ENCODE measurements at places on chromosomes 11 and 22.

DNA sequence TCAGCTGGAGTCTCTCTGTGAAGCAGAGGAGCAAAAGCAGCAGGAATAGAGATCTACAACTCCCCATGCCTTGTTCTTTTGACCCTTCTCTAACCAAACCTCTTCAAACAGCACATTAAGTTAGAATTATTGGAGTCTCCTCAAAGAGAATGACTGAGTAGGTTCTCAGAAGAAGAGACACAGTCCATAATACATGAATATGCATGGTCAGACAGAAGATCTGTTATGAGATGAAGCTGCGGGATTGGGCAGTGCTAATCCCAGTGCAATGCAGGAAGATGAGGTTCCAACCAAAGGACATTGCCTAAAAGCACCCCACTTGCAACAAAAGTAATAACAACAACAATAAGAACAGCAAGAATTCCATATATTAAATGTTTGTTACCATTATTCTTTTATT lies 887.9 kb upstream of the TENM4 start:
- DNase-seq: no peak

DNA sequence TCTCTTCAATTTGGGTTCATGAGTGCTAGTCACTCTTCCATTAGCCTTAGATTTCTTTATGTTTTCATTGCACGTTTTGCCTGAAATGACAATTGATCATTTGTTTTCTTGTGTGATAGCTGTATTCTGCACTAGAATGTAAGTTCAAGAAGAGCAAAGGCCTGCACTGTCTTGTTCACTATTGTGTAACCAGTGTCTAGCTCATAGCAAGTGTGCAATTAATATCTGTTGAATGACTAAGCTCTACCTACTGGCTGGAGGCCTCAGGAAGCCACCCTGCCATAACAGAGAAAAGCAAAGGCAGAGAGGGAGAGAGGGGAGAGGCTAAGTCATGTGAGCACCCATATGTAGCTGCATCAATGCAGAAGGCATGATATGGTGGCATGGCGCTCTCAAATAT lies 292.8 kb upstream of the SYN3 start:
- no peak for DNase-seq

DNA sequence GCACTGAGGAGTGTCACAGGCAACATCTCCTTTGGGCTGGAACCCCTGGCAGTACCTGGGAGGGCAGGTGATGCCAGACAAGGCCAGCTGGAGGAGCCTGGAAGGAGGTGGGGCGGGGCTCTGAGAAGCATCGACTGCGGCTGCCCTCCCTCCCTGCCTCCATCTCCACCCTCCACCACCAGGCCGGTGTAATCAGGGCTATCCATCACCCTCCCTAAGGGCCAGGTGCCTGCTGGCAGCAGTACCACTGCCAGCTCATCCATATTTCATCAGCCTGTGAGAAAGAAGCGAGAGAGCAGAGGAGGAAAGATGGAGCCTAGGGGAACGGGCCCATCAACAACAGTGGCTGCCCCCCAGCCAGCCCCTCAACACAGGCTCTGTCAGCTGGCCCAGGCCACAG lies 51.4 kb upstream of the RASD2 start:
- DNase-seq: no peak

- DNase-seq: no peak
Observed at GRCh38 chr11:98564881-98565280, 455.9 kb upstream of the CNTN5 start.

- DNase-seq: peak; percentile 62
Observed at GRCh38 chr11:128728767-128729587, 35.1 kb downstream of the FLI1 start.

DNA sequence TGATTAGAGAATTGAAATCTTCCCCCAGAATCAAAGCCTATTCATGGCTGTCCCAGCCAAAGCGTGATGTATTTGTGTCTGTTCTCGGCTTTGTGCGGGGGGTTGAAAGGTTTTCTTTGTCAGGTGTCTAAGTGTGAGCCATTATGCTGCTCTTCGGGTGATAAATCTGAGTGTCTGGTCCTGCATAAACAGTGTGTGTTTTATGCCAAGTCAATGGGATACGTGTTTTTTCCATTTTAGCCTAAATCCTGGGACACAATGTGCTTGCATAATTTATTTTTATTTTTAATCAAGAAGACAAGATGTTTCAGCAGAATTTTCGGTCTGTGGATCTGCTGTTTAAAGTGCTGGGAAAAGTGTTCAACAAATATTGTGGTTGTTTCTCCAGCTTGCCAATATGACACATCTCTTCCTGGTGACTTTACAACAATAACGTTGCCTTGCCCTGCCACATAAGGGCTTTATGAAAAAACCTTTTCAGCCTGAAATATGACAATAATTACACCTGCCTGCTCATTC lies 267.8 kb downstream of the TBC1D22A start:
- DNase-seq: no peak

GRCh38 chr11:100831929-100832494 lies 144.9 kb downstream of the ARHGAP42 start:
- DNase-seq: no peak

DNA sequence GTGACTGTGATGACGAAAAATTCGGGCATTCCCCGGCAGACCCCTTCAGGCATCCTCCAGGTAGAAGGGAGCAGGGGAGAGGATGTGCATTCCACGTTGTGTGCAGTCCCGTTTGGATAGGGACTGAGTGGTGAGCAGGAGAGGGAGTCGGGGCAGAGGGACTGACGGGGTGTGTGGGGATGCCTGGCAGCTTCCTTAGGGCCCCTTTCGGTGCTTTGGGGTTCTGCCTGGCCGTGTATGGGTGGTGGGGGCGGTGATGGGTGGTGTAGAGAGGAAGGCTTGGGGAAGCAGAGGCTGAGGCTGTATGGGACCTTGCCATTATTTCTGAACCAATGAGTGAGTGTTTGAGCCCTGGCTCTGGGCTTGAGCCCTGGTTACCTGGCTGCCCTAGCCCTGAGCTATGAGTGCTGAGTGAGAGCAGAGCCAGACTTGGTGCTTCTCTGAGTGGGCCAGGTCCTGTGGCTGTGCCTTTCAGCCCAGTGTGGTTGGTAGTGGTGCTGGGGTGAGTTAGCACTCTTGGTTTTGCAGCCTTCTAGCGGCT lies 914 bp downstream of the INPPL1 start:
- DNase-seq: peak; percentile 11

- DNase-seq: no peak
Observed at GRCh38 chr11:88327462-88328143, 9.9 kb downstream of the CTSC start.

- no peak for DNase-seq
Observed at GRCh38 chr11:70853068-70853769, 399.2 kb downstream of the SHANK2 start.

DNA sequence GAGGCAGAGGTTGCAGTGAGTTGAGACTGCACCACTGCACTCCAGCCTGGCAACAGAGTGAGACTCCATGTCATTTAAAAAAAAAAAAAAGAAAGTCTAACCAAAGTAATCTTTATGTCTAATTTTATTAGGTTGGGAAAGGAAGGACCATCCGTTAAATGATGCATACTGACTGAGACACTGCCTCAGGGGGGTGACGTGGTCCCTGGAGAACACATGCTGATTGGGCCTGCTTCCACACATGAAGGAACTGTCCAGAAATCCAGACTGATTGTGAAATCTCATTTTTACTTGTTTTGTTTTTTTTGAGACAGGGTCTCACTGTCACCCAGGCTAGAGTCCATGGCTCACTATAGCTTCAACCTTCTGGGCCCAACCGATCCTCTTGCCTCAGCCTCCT lies 5.5 kb downstream of the SF3A1 start:
- no peak for DNase-seq

- DNase-seq: no peak
Observed at GRCh38 chr11:127238321-127238720, 237.8 kb upstream of the KIRREL3 start.

DNA sequence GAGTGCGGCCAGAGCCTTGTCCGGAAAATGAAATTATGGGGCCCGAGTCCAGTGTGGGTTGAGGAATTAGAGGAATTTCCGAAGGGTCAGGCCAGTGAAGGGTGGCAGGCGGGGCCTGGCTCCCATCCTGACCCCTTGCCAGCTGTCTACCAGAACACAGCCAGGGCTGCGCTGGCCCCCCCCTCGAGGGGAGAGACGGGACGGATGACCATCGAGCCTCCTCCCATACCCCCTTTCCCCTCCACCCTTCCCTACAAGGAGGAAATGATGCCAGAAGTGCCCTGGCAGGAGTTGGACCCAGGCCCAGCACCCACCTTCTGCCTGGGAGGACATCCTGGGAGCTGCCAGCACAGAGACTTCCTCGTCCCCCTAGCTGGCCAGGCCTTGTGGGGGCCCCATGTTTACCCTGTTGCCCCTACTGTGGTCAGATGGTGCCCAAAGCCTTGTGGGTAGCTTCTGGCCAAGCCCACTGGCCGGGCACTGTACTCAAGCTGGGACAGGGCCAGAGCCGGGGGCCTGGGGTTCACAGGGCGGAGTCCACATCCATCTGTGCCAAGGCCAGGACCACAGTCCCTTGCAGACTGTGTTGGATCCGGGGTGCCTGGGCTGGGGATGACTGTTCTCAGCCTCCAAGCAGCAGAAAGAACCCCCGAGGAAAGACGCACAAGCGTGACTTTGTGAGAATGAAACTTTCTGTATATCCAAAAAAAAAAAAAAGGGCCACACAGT lies 20.8 kb downstream of the ARVCF start:
- no peak for DNase-seq

- no peak for DNase-seq
Observed at GRCh38 chr22:26483043-26483438, 542 bp downstream of the HPS4 start.

DNA sequence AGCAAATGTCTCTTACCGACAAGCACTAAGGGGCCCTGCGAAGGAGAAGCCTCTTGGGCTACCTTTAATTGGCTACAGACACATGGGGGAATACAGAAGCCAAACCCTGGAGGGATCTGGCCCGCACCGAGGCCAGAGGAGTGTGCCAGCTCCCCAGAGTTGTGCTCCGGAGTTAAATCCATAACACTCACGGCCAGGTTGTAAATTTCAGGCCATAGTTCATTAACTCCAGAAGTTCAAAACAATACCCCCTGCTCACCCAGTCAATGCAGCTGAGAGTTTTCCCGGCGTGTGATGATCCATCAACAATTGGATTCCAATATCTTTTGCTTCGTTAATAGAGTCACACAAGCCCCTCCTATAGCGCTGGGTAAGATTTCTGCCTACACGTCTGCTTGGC lies 371.5 kb downstream of the NXPE2 start:
- no peak for DNase-seq

DNA sequence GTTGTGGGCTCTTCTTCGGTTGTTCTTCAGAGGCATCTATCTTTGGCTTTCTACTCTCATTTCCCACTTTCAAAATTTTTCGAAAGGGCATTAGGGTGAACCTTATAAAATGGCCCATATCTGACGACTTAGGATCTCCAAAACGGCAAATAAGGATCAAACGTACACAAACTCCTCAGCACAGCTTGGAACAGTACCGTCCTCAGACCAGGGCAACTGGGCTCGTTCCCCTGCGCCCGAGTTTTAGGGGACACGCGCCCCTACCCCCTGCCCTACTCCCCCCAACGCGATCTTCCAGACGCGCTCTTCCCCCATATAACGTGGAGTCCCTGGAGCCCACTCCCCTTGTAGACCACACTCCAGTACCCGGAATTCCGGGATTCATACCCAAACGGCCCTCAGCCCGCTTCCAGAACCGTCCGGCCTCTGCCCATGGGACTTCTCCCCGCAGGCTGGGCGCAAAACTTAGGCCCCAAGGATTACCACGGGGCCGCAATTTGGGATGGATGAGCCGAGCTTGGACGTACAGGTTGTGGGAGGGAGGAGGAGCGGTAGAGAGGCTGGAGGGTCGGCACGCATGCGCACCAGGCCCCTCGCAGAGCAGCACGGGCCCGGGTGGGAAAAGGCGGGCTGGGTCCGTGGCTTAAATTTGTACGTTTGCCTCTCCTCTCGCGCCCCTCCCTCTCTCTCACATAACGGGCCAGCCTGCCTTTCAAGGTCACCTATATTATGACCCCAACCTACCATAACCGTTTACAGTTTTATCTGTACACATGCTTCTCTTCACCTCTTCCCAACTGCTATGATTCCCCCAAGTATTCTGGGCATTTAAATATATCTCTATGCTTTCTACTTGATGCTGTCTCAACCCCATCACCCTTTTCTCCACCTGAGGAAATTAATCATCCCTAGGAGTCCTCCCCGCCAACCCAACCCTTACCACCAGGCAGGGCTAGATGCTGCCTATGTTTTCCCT lies 3.4 kb downstream of the CCDC89 start:
- DNase-seq: no peak

DNA sequence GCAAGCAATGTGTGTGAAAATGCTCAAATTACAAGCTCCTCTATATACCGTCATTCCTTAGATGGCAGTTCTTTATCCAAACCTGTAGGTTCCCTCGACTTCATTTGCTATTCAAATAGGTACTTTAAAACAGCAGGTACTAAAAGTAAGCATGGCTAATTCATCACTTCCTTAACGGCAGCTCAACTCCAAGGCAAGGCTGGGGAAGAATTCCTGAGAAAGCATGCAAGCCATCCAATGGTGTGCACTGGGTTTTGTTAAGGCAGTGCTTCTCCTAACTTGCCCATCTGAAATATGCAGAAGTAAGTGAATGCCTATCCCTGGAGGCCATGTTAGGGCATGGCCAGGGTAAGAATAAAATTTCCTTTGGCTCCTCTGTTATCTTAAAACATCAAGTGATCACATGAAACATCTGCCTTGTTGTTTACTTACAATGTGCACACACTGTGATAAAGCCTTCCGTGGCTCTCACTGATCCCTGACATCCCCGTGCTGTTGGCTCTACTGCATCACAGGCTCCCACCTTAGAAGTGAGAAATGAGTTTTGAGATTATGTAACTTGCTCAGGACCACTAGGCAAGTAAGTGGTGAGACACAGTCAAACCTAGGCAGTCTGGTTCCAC lies 52.1 kb downstream of the SMCO4 start:
- no peak for DNase-seq

- DNase-seq: no peak
Observed at GRCh38 chr11:33633251-33634003, 67.2 kb downstream of the C11orf91 start.

DNA sequence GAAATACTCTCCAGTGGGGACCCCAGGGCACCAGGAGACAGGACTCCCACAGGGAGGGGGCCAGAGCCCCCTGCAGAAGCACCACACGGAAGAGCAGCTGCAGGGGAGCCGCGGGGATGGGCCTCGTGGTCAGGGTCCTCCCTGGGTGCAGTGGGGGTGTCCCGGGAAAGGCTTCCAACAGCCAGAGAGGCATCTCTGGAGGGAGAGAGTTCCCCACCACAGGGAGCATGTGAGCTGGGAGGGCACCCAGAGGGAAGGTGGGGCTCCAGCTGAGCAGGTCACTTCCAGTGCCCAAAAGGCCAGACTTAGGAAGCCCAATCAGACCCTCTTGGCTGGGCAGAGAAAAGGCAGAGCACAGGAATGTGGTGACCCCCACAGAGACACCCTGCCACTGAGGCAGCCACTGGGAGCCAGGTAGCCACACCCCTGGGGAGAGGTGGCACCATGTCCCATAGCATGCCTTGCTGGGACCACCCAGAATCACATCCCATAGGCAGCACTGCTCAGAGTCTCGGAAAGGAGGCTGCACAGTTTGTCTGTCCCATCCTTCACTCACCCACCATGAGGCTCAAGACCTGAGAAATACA lies 49.9 kb upstream of the LMO1 start:
- no peak for DNase-seq

- no peak for DNase-seq
Observed at GRCh38 chr11:118634431-118635236, 27.2 kb downstream of the PHLDB1 start.

- no peak for DNase-seq
Observed at GRCh38 chr22:38614332-38615063, 41.7 kb downstream of the FAM227A start.

GRCh38 chr11:35248558-35249323 lies 109.8 kb downstream of the CD44 start:
- DNase-seq: no peak

- peak; percentile 46 for DNase-seq
Observed at GRCh38 chr22:40036591-40037225, 42.0 kb downstream of the FAM83F start.

All from CD14-positive monocyte (primary cell).